ENCODE measurements at places on chromosomes 4 and X. TPM values are rescaled to one million over a fixed set of nuclear protein-coding genes. Genes with fewer than 3 reads are reported as not detected.

SOWAHB gene
- not detected for total RNA-seq

BMPR1B gene
- not detected for total RNA-seq

MAGED4 gene
- total RNA-seq, result not detected

P2RY10 gene
- 1.3 TPM for total RNA-seq

ETDA gene
- not detected for total RNA-seq

CSAG2 gene
- not detected for total RNA-seq

GSX2 gene
- total RNA-seq, result 23.9 TPM

BEX2 gene
- total RNA-seq, result 31.5 TPM

SLC16A2 gene
- total RNA-seq, result not detected

NAT8L gene
- not detected for total RNA-seq

SMIM10 gene
- total RNA-seq, result not detected

TSPAN7 gene
- not detected for total RNA-seq

PLAC8 gene
- not detected for total RNA-seq

PABPC1L2A gene
- total RNA-seq, result not detected

FRMPD4 gene
- not detected for total RNA-seq

ARHGEF38 gene
- not detected for total RNA-seq

NDNF gene
- total RNA-seq, result not detected

TLR3 gene
- total RNA-seq, result 9.7 TPM
